ENCODE measurements at places on chromosomes 16 and 17.

GRCh38 chr17:39742856-39743436, 5.2 kb downstream of the GRB7 start:
- no peak for DNase-seq

DNA sequence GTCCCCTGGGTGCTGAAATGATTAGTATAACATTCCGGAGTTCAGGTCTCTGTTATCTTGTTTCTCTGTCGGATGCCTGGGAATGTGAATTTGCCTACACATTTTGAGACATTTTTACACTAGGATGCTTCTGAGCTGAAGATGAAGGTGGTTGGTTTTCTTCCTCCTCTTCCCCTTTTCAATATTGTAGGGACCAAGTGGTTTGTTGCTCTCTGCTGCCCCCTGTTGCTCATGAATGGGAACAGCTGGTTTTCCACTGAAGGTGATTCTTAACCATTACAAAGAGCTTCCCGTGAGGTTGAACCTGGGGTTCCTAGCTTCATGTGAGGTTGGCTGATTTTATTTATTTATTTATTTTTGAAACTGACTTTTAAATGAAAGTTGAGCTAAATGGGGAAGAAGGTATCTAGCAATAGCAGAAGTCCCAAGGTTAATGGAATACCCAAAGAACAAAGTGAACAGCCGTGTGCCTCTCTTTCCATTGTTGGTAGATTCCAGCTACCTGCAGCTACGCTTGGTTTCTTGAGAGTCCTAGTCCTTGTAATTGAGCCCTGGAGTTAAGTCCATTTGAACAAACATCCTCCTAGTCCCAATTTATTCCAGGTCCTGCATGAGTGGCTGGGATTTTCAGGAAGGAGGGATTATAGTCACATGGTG, 983.9 kb upstream of the EEF2KMT start:
- no peak for DNase-seq

GRCh38 chr16:886084-886543, 84.7 kb downstream of the LMF1 start:
- no peak for DNase-seq

- no peak for DNase-seq
Measured at GRCh38 chr17:34991606-34992005, 11.3 kb downstream of the LIG3 start.

DNA sequence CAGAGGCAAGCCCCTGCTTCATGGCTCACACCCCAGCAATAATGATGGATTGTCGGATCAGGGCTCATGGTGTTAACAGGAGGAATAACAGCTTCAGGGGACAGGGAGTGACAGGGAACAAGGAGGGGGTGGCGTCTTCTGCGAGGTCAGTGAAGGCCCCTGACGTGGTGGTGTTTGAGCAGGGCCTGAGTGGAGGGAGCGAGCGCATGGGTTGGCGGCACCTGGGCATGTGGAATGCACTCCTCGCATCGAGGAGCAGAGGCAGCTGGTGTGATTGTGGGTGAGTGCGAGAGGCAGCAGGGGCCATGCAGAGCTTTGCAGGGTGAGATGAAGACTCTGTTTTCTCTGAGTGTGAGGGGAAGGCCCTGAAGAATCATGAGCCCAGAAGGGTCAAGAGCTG, 33.3 kb downstream of the CLUAP1 start:
- no peak for DNase-seq
